ENCODE measurements at places on chromosomes 12 and 14. TPM values are rescaled to one million over a fixed set of nuclear protein-coding genes. Genes with fewer than 3 reads are reported as not detected.

P3H3 gene
- 16.1 TPM for total RNA-seq

CPNE6 gene
- total RNA-seq = not detected

DNA sequence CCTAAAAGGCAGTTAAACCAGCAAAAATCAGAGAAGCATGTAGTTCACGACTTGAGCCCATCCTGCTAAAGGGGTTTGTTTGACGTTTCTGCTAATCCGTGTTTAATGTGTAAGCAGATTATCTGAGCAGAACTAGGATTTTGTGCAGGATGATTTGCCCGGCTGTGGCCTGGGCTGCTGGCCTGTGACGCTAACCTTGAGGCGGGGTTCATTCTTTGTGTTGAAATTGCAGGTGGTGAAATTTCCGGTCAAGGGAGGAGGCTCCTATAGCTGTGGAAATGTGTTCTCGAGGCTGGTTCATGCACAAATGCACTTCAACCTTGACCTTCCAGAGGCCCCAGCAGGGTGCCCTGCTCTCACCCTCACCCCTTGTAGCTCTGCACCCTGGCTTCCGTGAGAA, 63.7 kb downstream of the SLC24A4 start:
- peaks cover 3% of the 10 kb centered on the region for H3K27me3 ChIP-seq
- H3K36me3 ChIP-seq = no peaks in the 10 kb centered on the region
- peaks cover 16% of the 10 kb centered on the region for H3K4me1 ChIP-seq
- no peak overlapping the region for H3K4me3 ChIP-seq
- DNase-seq = no peak
- H3K27ac ChIP-seq = no peak overlapping the region

DNA sequence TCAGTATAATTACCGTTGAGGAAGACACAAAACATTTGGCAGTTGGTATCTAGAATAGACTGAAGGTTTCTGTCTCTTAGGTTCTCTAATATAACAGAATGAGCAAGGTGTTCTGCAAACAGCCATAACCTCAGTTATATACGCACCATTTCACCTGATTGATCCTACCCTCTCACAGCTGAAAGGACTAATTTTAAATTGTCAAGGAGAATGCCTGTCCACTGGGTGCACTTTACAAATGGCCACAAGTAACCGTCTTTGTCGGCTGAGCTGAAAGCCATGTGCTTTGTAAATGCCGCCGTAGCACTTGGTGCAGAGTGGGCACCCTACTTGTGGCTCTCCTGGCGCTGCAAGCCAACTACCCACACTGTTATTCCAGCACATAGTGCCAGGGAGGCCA, 466.3 kb downstream of the AACS start:
- no peaks in the 10 kb centered on the region for H3K4me1 ChIP-seq
- DNase-seq = no peak
- H3K27me3 ChIP-seq = no peaks in the 10 kb centered on the region

- no peak for DNase-seq
- H3K36me3 ChIP-seq = peaks cover 36% of the 10 kb centered on the region
- H3K4me1 ChIP-seq = no peaks in the 10 kb centered on the region
- no peak overlapping the region for H3K27ac ChIP-seq
- no peak overlapping the region for H3K4me3 ChIP-seq
- no peaks in the 10 kb centered on the region for H3K27me3 ChIP-seq
Observed at GRCh38 chr14:94062344-94062940, 18.6 kb downstream of the DDX24 start.

ANO2 gene
- total RNA-seq = 11.3 TPM

BEST3 gene
- 0.20 TPM for total RNA-seq

- H3K4me1 ChIP-seq = peaks cover 16% of the 10 kb centered on the region
- no peak overlapping the region for H3K27ac ChIP-seq
- peak; percentile 24 for DNase-seq
- H3K36me3 ChIP-seq = no peaks in the 10 kb centered on the region
- peaks cover 5% of the 10 kb centered on the region for H3K27me3 ChIP-seq
Observed at GRCh38 chr14:52268279-52269061, 972 bp downstream of the PTGDR start.

SRGAP1 gene
- total RNA-seq = 12.4 TPM

DNA sequence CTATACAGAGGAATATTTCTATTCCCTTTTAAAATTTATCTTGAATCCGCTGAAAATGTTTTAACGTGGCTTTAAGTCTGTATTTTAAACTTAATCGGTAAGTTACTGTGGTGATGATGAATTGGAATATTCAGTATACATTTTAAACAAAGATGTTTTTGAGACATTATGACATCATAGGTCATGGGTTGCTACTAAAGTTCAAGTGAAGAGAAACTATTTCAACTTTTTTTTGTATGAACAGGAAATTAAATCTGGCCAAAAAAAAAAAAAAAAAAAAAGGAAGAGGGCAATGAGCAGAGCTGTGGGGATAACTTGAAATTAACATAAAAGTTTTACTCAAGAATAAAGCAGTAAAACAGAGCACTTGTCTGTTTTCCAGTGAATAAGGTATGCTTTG, 109.0 kb downstream of the PLEKHA5 start:
- no peak overlapping the region for H3K4me3 ChIP-seq
- H3K4me1 ChIP-seq = peaks cover 24% of the 10 kb centered on the region
- no peak for DNase-seq
- H3K27ac ChIP-seq = no peak overlapping the region

DNA sequence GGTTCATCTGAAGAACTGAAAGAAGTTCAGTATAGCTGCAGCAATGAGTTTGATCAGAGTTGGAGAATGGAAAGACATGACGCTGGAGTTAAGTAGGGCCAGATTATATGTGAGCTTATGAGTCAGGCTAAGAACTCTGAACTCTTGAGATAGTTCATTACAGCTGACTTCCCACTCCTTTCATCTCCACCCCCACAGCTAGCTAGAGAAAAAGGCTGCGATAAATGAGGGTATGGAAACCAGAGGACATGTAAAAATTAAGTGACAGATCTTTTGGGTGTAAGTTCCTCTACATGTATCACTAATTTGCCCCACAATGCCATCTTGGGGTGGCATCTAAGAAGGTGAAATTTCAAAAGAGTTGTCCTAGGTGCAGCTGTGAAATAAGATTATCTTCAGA, 28.6 kb downstream of the PYM1 start:
- H3K4me3 ChIP-seq = no peak overlapping the region
- peaks cover 18% of the 10 kb centered on the region for H3K36me3 ChIP-seq
- DNase-seq = no peak
- no peaks in the 10 kb centered on the region for H3K4me1 ChIP-seq

- no peaks in the 10 kb centered on the region for H3K27me3 ChIP-seq
- no peak for DNase-seq
- no peak overlapping the region for H3K27ac ChIP-seq
- H3K4me3 ChIP-seq = peak overlapping the region; percentile 43
- H3K4me1 ChIP-seq = peaks cover 5% of the 10 kb centered on the region
Observed at GRCh38 chr14:102517392-102518062, 8.0 kb upstream of the ANKRD9 start.

GRCh38 chr12:13369474-13370056, 173.0 kb downstream of the EMP1 start:
- H3K4me3 ChIP-seq = no peak overlapping the region

GRCh38 chr14:57380935-57381334, 9.5 kb upstream of the NAA30 start:
- DNase-seq = no peak
- H3K27ac ChIP-seq = no peak overlapping the region
- no peak overlapping the region for H3K4me3 ChIP-seq
- no peaks in the 10 kb centered on the region for H3K4me1 ChIP-seq
- no peaks in the 10 kb centered on the region for H3K36me3 ChIP-seq
- H3K27me3 ChIP-seq = no peaks in the 10 kb centered on the region

DNA sequence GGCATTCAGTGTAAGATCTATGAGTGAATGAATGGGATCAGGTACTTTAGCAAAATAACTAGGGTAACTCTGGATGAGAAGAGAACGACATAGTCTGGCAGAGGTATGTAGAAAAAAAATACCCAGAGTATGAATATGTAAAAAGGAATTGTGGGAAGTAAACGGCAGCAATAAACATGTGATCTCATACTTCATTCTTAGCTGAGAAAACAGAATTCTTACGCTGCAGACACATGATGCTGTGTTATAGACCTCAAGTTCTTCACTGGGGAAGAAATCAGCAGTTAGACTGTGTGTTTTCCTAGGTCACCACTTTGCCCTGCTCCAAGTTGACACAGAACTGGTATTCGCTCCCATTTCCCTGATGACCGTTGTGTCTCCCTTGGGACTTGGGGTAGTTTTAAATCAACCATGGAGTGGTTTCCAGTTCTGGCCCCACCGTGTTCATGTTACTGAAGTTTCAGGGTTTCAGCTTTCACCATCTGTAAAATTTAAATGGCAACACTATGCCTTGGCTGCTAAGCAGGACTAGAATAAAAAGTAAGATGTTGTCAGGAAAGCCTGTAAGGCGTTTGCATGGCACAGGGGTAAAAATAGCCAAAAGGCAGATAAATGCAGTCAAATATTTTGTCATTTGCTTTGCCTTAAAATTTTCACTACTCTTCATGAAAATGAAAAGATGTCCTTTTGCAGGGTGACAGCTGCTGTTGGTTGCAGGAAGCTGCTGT, 223.7 kb downstream of the PELI2 start:
- no peak overlapping the region for H3K4me3 ChIP-seq
- H3K27me3 ChIP-seq = no peaks in the 10 kb centered on the region
- no peaks in the 10 kb centered on the region for H3K36me3 ChIP-seq
- peaks cover 11% of the 10 kb centered on the region for H3K4me1 ChIP-seq
- peak; percentile 52 for DNase-seq
- no peak overlapping the region for H3K27ac ChIP-seq

DNA sequence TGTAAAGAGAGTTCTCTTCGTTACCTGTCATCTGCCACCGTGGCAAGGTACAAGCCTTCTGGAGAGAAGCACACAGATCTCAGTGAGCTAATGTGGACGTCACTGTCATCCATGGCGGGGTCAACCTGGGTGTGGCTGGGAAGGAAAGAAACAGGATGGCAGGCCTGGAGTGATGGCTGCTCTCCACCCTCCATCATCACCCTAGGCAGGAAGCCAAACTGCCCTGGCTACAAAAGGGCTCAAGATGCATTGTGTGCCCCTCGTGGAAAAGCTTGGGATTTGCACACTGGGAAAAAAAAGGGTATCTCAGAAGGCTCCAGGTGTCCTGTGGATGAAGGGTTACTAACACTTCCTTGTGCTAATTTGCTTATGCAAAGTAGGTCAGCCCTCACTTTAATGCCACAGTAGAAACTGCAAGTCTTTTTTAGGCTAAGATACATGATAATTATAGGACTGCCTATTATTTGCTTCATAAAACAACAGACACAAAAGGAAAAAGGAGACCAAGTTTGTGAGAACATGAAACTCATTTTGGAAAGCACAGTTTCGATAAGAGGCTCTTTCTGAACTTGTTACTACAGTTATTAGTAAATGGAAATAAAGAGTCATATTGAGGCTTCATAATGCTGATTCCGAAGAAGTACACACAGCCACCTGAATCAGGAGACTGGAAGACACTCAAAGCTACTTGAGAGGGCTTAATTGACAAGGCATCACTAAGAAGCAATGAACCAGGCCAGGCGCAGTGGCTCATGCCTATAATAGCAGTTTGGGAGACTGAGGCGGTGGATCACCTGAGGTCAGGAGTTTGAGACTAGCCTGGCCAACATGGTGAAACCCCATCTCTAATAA, 18.9 kb downstream of the RFC5 start:
- no peaks in the 10 kb centered on the region for H3K4me1 ChIP-seq
- H3K27me3 ChIP-seq = no peaks in the 10 kb centered on the region
- no peak overlapping the region for H3K4me3 ChIP-seq
- H3K36me3 ChIP-seq = peaks cover 48% of the 10 kb centered on the region
- no peak for DNase-seq

GRCh38 chr14:104845834-104846441, 19.1 kb upstream of the CEP170B start:
- H3K27ac ChIP-seq = no peak overlapping the region
- H3K4me3 ChIP-seq = no peak overlapping the region
- peaks cover 41% of the 10 kb centered on the region for H3K27me3 ChIP-seq

DNA sequence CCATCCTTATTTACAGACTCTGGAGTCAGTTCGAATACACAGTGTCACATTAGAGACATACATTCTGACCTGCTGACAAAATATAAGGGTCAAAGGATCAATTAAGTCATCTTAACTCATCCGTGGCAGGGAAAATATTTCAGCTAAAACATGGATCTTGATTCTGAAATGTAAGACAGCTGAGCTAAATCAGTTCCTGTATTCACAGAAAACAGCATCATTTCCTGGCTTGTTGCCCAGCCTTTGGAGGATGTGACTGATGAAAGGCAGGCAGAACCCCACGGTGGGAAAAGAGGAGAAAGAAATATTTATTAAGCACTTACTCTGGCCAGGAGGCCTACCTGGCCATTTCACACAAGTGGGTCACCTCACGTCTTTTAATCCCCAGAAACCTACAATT, 101.9 kb downstream of the GAS2L3 start:
- H3K4me1 ChIP-seq = no peaks in the 10 kb centered on the region
- no peak overlapping the region for H3K4me3 ChIP-seq
- H3K27ac ChIP-seq = no peak overlapping the region
- DNase-seq = peak; percentile 83
- H3K36me3 ChIP-seq = no peaks in the 10 kb centered on the region

GRCh38 chr12:11814374-11814773, 164.9 kb downstream of the ETV6 start:
- no peak overlapping the region for H3K4me3 ChIP-seq
- H3K4me1 ChIP-seq = peaks cover 45% of the 10 kb centered on the region
- no peak overlapping the region for H3K27ac ChIP-seq
- peaks cover 4% of the 10 kb centered on the region for H3K36me3 ChIP-seq
- DNase-seq = peak; percentile 46

DNA sequence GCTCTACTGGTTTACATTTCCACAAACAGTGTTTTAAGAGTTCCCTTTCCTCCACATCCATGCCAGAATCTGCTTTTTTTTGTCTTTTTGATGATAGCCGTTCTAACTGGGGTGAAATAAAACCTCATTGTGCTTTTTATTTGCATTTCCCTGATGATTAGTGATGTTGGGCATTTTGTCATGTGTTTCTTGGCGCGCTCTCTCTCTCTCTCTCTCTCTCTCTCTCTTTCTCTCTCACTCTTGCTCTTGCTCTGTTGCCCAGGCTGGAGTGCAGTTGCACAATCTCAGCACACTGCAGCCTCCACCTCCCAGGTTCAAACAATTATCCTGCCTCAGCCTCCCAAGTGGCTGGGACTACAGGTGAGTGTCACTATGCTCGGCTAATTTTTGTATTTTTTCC, 9.6 kb upstream of the MIS18BP1 start:
- H3K27me3 ChIP-seq = no peaks in the 10 kb centered on the region
- H3K36me3 ChIP-seq = no peaks in the 10 kb centered on the region
- no peak overlapping the region for H3K4me3 ChIP-seq
- no peaks in the 10 kb centered on the region for H3K4me1 ChIP-seq

- DNase-seq = no peak
- peaks cover 2% of the 10 kb centered on the region for H3K27me3 ChIP-seq
- no peak overlapping the region for H3K27ac ChIP-seq
- H3K4me3 ChIP-seq = no peak overlapping the region
- no peaks in the 10 kb centered on the region for H3K36me3 ChIP-seq
Observed at GRCh38 chr12:38911611-38912010, 6.2 kb upstream of the CPNE8 start.

- H3K4me1 ChIP-seq = no peaks in the 10 kb centered on the region
- no peaks in the 10 kb centered on the region for H3K27me3 ChIP-seq
- DNase-seq = no peak
Observed at GRCh38 chr14:42307239-42307825, 700.7 kb downstream of the LRFN5 start.

All from lung (tissue), 17 donors.